ENCODE measurements at places on chromosomes 5 and 9. TPM values are rescaled to one million over a fixed set of nuclear protein-coding genes. Genes with fewer than 3 reads are reported as not detected.

DNA sequence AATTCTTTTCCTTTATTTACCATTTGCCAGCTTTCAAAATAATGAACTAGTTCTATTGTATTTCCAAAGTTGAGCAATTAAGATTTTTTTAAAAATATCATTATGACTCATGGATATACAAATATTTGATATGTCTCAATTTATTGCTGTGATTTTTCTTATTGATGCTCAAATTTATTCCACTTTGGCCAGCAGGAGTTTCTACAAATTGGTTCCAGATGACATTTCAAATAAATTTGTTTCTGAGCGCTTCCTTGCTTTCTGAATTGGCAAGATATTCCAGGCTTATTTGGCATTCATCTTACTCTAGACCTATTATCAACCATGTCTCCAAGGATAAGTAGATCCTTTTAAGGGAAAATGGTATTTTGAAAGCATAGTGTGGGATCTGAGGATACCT, 58.5 kb upstream of the TJP2 start:
- peaks cover 2% of the 10 kb centered on the region for H3K27me3 ChIP-seq
- H3K36me3 ChIP-seq: no peaks in the 10 kb centered on the region
- peaks cover 19% of the 10 kb centered on the region for H3K4me1 ChIP-seq
- H3K27ac ChIP-seq: no peak overlapping the region

- H3K4me1 ChIP-seq: no peaks in the 10 kb centered on the region
- H3K27me3 ChIP-seq: peaks cover 4% of the 10 kb centered on the region
- peak overlapping the region; percentile 30 for H3K27ac ChIP-seq
- H3K4me3 ChIP-seq: no peak overlapping the region
Measured at GRCh38 chr5:139739150-139739974, 56.2 kb upstream of the PSD2 start.

DNA sequence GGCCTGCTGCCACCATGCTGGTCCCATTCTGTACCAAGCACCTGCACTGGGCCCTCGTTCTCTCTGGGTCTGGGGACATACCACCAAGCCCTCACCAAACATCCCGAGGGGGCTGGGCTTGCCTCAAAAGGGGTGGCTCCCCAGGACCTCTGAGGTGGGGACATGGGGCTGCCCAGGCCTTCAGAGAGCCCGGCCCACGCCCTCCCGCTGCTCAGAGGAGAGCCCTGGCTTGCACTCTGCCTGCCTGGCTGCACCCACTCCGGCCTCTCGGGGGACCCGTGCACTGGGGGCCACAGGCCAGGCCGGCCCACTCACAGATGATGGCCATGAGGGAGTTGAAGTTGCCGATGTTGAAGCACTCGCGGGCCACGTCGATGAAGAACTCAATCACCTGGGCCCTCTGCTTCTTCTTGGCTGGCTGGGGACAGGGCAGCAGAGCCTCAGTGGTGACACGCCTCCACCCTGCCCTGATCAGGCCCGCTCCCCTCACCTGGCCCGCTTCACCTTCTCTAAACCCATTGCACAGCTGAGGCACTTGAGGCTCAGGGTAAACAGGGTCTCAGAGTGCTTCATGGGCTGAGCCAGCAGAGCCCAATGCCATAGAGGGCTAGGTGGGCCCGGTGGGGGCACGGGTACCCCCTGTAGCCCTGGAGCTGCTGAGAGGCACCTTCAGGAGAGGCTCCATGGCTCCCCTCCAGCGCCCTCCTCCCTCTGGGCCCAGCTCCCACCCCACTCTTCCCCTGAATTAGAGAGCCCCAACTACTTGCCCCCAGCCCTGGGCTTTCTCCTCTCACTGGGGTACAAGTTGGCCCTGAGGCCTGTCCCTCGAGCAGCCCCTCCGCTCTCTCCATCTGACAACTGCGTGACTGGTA, 47.7 kb upstream of the RNF130 start:
- no peak overlapping the region for H3K4me3 ChIP-seq
- H3K27me3 ChIP-seq: peaks cover 5% of the 10 kb centered on the region
- no peak overlapping the region for H3K27ac ChIP-seq
- H3K36me3 ChIP-seq: no peaks in the 10 kb centered on the region
- no peaks in the 10 kb centered on the region for H3K4me1 ChIP-seq

DNA sequence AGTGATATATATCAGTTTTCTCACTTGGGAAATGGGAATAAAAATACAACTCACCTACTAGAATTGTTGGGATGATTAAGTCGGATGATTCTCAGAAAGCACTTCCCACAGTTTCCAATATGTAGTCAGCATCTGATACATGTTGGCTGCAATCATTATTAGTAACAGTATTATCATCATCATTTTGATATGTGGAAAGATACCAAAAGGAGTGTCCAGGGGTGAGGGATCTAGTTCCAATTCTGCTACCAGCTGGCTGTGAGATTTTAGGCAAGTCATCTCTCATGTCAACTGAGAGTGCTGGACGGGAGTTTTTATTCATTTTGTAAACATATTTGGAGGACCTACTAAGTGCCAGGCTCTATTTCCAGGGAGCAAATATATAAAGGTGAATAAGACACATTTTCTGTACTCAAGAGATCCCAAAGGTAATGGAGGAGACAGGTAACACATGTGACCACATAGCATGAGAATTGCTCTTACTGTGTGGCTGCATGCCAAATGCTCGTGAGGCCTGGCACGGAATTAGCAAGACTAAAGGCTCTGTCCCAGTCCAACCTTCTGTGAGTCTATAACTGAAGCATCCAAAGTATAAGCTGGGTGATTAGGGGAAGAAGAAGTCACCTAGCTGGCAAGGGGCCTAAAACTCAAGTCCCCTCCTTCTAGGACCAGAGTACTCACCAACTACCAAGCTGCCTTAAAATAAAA, 83.0 kb downstream of the GRIA1 start:
- DNase-seq: no peak
- peaks cover 6% of the 10 kb centered on the region for H3K36me3 ChIP-seq
- H3K27ac ChIP-seq: no peak overlapping the region
- H3K4me3 ChIP-seq: no peak overlapping the region
- H3K27me3 ChIP-seq: no peaks in the 10 kb centered on the region

DNA sequence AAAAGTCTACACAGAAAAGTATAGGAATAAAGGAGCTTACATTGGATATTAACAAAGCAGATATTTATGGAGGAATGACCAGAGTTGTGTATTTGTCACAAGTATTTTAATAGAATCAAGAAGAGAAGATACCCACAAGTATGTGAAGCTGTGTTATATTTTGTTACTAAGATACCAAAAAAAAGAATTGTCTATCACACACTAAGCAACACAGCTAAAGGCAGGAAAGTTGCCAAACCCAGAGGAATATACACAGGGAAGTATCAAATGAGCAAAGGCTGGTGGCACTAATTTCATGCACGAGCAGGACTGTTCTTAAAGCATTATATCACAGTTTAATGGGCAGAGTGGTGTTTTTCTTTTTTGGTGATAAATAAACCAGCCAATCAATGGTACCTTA, 30.9 kb upstream of the RAI14 start:
- H3K36me3 ChIP-seq: no peaks in the 10 kb centered on the region
- no peak overlapping the region for H3K27ac ChIP-seq
- H3K4me1 ChIP-seq: peaks cover 11% of the 10 kb centered on the region

DNA sequence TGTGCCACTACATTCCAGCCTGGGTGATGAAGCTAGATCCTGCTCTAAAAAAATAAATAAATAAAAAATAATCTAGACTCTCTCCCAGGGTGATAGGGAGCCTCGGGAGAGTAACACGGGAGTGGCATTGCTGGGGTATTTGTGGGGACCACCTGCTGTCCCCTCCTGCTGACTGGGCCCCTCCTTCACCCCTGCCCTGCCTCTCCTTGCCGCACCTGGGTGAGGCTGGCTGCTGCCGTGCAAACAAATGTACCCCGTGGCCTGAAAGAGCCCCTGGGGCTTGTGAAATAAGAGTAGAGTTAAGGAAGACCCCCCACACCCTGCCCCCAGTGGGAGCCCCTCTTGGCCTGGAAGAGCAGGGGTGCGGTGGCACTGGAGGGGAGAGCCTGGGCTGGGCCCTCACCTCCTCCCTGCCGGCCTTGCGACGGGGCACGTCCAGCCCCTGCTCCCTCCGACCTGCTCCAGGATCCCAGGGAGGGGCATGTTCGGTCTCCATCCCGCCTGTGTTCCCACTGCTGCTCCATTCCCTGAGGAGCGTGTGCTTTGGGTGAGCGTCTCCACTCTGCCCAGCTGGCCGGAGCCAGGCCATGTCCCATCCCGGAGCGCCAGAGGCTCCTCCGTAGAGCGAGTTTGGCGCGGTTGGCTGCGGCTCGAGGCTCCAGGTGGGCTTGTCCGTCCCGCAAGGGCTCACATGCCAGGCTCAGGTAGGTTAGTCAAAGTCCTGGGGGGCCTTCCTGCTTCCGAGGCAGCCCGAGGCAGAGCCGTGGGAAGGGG, 75.0 kb upstream of the RNU6ATAC start:
- no peaks in the 10 kb centered on the region for H3K36me3 ChIP-seq
- H3K4me3 ChIP-seq: no peak overlapping the region
- no peaks in the 10 kb centered on the region for H3K4me1 ChIP-seq
- H3K27ac ChIP-seq: no peak overlapping the region
- DNase-seq: no peak

DNA sequence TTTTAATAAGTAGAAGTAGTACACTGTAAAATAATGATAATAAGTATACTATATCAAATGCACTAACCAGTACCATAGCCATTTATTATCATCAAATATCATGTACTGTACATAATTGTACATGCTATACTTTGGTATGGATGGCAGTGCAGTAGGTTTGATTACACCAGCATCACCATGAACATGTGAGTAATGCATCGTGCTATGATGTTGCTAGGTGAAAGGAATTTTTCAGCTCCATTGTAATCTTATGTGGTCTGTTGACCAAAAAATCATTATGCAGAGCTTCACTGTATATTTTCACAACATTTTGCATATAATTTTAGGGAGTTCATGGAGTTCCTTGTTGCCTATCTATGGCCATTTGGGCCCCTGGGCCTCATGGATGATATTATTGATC, 72.2 kb upstream of the HMHB1 start:
- H3K36me3 ChIP-seq: no peaks in the 10 kb centered on the region
- H3K27ac ChIP-seq: no peak overlapping the region
- H3K4me3 ChIP-seq: no peak overlapping the region
- peaks cover 11% of the 10 kb centered on the region for H3K4me1 ChIP-seq
- DNase-seq: no peak

- H3K4me1 ChIP-seq: peaks cover 16% of the 10 kb centered on the region
- no peaks in the 10 kb centered on the region for H3K36me3 ChIP-seq
- H3K4me3 ChIP-seq: no peak overlapping the region
- DNase-seq: no peak
- H3K27ac ChIP-seq: no peak overlapping the region
Measured at GRCh38 chr5:74423383-74423782, 217.1 kb downstream of the ENC1 start.

Gene TPPP
- total RNA-seq: 0.05 TPM

DNA sequence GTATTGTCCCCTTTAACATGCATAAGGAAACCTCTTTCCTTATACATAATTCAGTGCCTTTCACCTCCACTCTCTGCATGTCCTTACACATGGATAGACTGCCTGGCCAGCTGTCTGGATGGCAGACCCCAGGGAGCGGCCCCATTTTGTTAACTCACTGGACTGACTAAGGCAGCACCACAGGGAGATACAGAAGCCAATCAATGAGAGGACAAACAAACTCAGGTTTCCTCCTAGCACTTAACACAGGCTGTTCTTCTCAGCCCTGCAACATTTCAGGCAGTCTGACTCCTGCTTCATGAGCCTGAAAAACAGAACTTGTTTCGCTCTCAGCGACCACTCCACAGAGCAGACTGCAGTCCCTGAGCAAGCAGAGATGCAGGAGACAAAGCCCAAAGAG, 135.4 kb upstream of the RASEF start:
- H3K4me1 ChIP-seq: no peaks in the 10 kb centered on the region
- no peak overlapping the region for H3K27ac ChIP-seq
- H3K36me3 ChIP-seq: no peaks in the 10 kb centered on the region
- no peak overlapping the region for H3K4me3 ChIP-seq
- DNase-seq: no peak

DNA sequence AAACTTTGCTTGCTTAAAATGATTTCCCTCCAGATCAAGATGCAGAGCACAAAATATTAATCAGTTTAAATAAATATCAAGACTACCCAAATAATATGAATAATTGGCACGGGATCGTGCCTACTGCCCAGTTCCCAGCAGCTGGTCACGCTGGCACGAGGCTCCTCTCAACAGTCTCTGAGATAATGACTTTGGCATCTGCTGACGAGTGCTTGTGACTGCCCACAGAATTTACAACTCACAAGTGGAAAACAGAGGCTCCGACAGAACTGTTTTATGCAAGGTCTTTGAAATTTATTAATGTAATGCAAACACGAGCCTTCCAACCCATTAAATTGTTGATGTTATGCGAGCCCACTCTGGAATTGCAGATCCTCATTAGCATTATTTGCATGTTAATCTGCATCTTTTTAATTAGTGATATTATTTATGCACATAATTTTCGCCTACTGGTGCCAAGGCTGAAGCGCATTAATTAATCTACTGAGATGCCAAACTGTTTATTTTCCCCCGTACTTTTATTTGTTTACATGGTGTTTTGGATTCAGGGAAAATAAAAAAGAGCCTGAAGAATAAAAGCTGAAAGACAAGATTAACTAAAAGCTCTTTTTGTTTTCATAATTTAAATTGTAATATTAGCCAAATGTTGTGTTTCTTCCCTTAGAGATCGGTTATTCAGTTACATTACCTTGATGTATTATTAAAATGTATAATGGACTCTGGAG, 369.3 kb upstream of the IRX1 start:
- peaks cover 2% of the 10 kb centered on the region for H3K27me3 ChIP-seq
- H3K4me3 ChIP-seq: no peak overlapping the region
- DNase-seq: no peak
- H3K27ac ChIP-seq: no peak overlapping the region
- H3K36me3 ChIP-seq: peaks cover 3% of the 10 kb centered on the region
- no peaks in the 10 kb centered on the region for H3K4me1 ChIP-seq
